ENCODE measurements at places on chromosomes 13 and 19.

DNA sequence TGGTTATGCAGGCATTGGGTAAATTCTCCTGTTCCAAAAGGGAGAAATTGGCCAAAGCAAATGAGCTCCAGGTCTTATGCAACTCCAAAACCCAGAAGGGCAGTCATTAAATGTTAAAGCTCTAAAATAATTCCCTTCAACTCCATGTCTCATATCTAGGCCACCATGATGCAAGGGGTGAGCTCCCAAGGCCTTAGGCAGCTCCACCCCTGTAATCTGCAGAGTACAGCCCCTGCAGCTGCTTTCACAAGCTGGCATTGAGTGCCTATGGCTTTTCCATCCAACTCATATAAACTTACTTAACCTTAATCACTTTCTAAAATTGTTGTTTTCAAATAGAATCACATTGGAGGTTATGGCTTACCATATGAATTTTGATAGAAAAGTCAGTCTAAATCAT lies 44.7 kb upstream of the ZNF429 start:
- DNase-seq: no peak

GRCh38 chr13:113597391-113598080 lies 13.0 kb downstream of the TFDP1 start:
- no peak for DNase-seq

DNA sequence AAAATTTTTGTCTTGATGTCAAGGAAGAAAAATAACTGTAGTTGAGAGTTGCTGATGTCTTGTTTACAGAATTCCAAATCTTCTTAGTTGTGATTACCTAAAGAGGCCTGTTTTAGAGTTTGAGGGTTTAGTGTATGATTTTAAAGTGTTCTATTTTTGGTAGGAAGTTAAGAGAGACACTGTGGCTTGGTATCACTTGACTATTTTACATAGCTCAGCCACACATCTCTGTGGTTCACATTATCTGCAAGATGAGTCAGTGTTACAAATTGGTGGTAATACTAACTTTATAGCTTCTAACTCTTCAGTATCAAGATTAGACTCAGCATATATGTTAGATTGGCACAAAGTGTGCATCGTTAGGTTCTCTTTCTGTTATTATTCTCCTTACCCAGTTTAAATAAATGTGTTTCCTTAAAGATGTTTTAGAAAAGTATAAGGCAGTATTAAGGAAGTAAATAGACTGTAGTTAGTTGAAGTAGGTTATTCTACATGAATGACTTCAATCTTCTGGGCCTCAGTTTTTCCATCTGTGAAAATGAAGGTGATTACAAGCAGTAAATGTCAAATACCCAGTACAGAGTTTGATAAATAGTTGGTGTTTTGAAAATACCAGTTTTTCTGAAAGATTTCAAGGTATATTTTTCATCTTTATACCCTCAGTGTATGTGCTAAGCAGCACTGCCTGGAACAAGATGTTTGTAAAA lies 33.4 kb downstream of the COG6 start:
- no peak for DNase-seq

DNA sequence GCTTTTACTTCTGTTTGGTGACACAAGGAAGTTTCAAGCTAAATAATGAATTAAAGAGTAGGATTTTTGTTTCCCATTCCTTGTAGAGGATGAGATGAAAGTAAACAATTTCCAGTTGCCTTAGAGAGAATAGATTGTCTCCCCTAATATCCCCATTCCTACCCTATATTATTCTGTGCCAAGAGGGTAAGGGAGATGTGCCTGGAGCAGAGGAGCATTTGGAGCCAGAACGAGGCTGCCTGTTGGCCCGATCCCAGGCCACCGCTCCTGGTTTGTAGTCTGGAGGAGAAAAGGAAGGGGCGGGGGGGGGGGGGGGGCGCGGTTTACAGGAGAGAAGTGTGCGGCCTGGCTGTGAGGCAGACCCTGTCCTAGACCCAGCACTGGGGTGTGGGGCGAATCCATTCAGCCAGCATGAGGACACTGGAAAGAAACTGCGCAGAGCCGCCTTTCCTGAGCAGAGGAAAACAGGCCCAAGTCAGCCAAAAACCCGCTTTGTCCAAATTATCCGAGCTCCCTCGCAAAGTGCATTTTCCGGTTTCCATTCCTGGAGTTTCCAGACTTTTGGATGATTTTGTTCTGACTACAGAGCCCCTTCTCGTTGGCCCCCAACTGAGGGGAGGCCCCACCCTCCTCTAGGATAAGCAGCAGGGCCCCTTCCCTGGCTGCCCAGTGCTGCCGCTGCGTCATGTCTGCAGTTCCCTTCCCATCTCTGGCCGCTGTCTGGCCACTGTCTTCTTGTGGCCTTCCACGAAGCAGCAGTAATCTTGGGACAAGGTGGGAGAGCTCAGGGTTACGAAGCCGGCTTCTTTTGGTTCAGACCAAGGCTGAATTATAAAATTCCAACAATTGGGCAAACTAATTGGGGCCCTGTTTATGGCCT lies 23.0 kb downstream of the NFIX start:
- DNase-seq: no peak

- no peak for DNase-seq
These were observed 15.2 kb downstream of the NDFIP2 start for GRCh38 chr13:79496188-79496587.

DNA sequence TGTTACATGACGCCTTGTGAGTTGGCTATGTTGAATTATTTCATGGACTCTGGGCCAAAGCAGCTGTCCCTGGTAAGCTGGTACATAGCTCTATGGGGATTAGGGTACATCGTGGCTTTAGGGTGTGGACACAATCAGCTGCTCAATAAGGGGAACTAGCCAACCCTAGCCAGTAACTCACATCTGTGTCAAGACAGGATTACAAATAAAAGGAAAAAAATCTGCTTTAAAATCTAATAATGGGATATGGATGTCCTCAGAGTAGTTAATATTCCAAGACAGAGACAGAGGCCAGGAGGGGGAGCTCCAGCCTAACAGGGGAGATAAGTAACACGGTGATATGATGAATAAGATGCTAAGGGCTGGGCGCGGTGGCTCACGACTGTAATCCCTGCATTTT lies 21.1 kb upstream of the ZNF766 start:
- DNase-seq: peak; percentile 65

GRCh38 chr19:17289489-17289888 lies 7.8 kb downstream of the ANKLE1 start:
- no peak for DNase-seq

GRCh38 chr19:13906521-13906904 lies 512 bp downstream of the CC2D1A start:
- DNase-seq: peak; percentile 45

DNA sequence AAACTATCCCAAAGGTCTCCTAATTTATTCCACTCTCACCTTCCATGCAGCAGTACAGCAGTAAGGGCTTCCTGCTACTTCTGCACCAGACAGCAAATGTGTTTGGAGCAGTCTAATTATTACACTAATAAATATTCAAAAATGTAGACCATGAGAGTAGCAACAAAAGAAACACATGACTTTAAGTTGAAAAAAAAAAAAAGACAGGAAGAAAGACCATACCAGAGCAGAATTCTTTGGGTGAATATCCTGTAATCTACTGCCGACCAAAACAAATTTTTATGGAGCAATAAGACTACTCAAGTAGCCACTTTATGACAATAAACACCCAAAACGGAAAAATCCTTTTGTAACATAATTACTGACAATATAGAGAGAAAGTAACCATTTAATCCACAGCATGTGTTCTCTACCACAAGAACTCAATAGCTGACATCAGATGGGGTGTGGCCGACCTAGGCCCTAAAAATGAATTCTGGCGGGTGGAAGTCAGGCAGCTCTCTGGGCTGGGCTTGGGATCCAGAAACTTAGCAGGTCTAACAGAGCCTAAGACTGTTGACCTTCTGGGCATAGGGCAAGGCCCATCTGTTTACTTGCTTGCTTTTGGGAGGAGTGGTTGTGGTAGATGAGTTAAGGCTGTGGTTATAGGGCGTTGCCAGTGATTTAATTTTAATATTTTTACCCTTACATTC lies 4.6 kb downstream of the KLF12 start:
- DNase-seq: peak; percentile 11

GRCh38 chr13:110685305-110686020 lies 20.5 kb downstream of the CARS2 start:
- DNase-seq: no peak

- DNase-seq: no peak
These were observed 25.2 kb upstream of the IGSF23 start for GRCh38 chr19:44587963-44588770.

DNA sequence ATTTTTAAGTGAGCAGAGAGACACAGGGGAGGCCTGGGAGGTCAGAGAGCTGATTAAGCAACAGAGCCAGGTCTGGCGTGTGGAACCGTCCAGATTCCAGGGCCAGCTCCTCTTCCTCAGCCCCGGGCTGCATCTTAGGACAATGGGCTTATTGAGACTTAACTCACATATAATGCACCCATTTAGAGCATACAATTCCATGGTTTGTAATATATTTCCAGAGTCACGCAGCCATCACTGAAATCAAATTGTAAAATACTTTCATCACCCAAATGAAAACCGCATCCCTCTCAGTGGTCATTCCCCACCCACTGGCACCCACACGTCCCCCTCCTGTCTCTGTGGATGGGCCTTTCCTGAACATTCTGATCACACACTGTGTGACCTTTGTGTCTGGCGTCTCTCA lies 2.1 kb upstream of the HMG20B start:
- DNase-seq: no peak

- no peak for DNase-seq
These were observed 10.0 kb downstream of the SBNO2 start for GRCh38 chr19:1163934-1164683.

DNA sequence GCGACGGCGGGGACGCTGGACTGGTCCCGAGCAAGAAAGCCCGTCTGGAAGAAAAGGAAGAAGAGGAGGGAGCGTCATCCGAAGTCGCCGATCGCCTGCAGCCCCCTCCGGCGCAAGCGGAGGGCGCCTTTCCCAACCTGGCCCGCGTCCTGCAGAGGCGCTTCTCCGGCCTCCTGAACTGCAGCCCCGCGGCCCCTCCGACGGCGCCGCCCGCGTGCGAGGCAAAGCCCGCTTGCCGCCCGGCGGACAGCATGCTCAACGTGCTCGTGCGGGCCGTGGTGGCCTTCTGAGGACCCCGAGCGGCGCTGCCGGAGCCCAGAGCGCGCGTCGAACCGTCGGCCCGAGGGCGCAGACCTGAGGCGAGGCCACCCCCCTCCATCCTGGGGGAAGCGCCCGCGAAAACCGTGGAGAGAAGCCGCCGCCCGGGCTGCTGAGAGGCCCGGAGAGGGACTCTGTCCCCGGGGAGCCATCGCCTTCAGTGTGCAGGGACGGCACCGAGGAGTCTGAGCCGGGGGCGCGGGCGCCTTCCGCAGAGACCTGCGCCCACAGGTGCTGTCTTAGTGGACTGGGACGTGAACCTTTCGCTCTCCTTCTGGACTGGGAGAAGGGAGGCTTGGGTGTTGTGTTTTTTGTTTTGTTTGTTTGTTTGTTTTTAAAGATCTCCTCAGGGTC lies 3.5 kb downstream of the IER2 start:
- DNase-seq: peak; percentile 16

DNA sequence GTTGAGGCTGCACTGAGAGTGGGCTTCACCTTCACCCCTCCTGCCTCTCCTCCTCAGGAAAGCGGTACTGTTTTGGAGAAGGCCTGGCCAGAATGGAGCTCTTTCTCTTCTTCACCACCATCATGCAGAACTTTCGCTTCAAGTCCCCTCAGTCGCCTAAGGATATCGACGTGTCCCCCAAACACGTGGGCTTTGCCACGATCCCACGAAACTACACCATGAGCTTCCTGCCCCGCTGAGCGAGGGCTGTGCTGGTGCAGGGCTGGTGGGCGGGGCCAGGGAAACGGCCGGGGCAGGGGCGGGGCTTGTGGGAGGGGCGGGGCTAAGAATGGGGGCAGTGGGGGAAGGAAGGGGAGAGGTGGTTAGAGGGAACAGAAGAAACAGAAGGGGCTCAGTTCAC lies 7.5 kb downstream of the CYP2A13 start:
- no peak for DNase-seq

DNA sequence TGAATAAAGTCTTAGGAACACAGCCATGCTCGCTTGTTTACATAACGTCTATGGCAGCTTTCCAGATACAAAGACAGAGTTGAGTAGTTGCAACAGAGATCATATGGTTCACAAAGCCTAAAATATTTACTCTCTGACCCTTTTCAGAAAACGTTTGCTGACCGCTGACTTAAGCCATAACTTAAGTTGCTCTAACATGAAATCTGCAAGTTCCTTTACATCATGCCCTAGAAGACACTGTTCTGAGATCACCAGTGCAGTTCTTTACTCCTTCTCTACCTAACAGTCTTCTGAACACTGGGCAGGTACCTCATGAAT lies 166.4 kb downstream of the DCLK1 start:
- no peak for DNase-seq

GRCh38 chr13:113802090-113802531 lies 43.1 kb downstream of the TMEM255B start:
- no peak for DNase-seq
